Posterior vena cava (tissue), 2 donors: ENCODE measurements at places on chromosomes 5 and 9.

- no peak for DNase-seq
These were observed 128.5 kb upstream of the CDH10 start for GRCh38 chr5:24773261-24773660.

DNA sequence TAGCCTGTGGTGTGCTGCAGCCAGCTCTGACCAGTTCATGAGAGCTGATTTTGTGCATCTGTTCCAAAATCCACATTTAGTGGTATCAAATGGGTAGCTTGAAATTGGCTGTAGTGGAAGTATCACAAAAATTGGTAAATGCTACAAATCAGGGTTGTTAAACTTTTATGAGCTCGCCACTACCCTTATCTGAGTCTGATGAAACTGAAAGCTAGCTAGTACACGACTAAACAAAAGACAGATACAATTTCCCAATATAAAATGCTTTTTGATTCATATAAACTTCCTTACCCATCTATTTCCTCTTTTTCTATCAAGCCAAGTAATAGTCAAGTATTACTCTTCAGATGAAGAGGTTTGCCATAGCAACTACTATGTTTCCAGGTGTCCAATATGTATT is 392.0 kb downstream of the TMEM161B start:
- no peak for DNase-seq

DNA sequence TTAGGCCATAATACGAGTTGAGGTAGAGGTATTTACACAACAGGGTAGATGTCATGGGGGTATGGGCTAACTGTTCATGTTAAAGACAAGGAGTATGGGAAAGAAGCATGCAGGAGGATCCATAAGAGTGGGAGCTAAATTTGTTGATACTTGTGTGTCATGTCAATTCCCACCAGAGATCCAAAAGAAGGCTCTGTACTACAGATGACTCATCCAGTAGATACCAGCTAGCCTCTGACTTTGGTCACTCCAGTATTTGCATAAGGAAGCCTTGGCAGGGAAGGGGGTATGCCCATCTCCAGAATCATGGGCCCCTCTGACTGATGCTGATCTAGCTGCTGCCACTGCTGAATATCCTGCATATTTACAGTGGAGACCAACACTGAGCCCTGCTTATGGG is 743.7 kb upstream of the GRAMD2B start:
- DNase-seq: no peak

DNA sequence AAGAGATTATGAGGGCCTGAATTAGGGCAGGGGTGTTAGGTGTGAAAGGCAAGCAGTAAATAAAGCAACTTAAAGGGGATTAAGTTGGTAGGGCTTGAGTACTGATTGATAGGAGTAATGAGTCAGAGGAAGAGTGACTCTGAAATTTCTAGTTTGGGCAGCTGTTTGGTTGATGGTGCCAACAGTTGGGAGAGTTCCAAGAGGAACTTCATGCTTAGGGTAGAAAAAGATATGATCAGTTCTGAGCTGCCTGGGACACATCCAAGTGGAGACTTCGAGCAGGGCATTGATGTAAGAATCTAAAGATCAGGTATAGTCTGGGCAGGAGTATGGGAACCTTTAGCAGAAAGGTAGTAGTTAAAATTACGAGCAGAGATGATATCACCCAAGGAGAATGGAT is 10.2 kb downstream of the MAMDC2 start:
- no peak for DNase-seq

- DNase-seq: no peak
These were observed 67.8 kb downstream of the PTCD2 start for GRCh38 chr5:72387985-72388384.

DNA sequence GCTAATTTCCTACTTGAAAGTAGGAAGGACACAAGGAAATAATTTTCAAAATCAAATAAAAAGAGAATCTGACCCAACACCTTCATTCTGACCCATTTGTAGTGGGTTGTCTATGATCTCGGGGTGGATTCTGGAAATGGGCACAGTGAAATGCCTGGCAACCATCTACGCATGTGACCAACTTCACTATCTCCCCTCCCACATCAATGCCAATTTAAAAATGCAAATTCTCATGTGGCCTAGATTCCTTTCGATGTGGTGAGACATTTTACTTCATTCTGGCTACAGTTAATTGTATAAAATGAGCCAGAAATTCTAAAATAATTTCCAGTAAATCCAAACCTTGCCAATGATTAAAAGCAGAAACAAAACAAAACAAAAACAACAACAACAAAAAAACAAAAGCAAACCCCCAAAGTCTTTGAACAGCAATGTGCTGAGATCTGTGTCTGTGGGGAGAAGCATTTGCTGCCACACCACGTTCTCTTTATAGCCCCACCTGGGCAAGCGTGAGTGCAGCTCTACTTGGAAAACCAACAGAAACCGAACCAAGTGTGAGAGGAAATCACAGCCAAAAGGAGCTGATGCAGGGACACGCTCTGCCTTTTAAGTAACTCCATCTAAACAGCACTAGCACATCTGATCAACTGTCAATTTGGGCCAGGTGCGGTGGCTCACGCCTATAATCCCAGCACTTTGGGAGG is 59.0 kb downstream of the USP20 start:
- no peak for DNase-seq
